ENCODE measurements at places on chromosomes 7 and 10.

DNA sequence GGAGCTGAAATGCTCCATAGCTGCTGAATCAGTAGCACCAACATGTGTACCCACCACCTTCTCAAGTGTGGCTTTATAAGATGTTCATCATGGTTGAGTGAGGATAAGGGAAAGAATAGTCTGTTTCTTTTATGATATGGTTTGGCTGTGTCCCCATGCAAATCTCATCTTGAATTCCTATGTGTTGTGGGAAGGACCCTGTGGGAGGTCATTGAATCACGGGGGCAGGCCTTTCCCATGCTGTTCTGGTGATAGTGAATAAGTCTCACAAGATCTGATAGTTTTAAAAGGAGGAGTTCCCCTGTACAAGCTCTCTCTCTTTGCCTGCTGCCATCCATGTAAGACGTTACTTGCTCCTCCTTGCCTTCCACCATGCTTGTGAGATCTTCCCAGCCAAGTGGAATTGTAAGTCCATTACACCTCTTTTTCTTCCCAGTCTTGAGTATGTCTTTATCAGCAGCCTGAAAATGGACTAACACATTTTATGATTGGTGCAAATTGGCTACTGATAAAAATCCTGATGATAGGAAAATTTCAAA, 799.9 kb downstream of the TNS3 start:
- DNase-seq = peak; percentile 18

- DNase-seq = peak; percentile 64
Observed at GRCh38 chr10:12510501-12510941, 161.2 kb downstream of the CAMK1D start.

- peak; percentile 98 for DNase-seq
Observed at GRCh38 chr10:110353244-110354119, 48.8 kb upstream of the SMNDC1 start.

GRCh38 chr10:14253711-14254110, 77.0 kb downstream of the FRMD4A start:
- DNase-seq = no peak

DNA sequence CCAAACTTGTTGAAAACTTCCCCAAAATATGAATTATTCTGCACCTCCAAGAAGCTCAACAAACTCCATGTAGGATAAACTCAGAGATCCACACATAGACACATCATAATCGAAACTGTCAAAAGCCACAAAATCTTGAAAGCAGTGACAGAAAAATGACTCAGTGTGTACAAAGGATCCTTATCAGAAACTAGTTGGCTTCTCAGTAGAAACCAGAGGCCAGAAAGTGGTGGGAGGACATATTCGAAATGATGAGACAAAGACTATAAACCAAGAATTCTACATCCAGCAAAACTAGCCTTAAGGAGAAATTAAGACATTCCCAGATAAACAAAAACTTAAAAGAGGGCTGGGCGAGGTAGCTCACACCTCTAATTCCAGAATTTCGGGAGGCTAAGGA, 38.5 kb downstream of the MCMBP start:
- peak; percentile 32 for DNase-seq

DNA sequence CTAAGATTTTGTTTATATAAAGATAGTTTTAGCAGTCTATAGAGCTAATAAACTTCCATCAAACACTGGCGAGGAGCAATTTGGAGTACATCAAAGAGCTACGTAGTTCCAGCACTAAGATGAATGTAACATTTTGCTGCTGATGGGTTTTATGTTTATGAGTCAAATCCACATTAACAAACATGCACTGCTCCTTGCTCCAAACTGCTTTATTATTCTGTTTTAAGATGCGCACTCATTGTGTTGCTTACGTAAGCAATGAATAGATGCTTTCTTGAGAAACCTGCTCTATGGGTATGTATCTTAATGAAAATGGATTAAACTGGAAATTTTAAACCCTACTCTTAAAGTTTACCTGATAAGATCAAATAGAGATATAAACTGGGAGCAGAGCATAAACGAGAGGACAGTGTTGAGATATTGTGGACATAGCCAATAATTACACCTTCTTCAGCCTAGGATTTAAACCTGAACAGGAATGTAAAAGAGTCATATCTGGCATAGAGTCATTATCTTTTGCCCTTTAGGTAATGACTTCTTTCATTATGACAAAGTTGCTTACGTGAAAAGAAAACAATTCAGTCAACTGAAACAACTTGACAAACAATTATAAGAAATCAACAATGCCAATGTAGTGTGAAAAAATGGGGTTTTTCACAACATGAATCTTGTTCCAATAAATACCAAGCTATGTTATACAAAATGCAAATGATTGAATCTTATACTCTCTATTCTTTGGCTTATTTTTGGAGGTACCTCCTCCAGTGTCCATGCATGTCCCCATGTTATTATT, 153.5 kb upstream of the MTPN start:
- no peak for DNase-seq

GRCh38 chr7:66776800-66777442, 36.4 kb downstream of the RABGEF1 start:
- no peak for DNase-seq

GRCh38 chr10:23343591-23344240, 881 bp downstream of the C10orf67 start:
- peak; percentile 80 for DNase-seq

GRCh38 chr7:33841705-33842129, 63.6 kb upstream of the BMPER start:
- peak; percentile 39 for DNase-seq

- peak; percentile 74 for DNase-seq
Observed at GRCh38 chr7:123190109-123190831, 9.5 kb downstream of the SLC13A1 start.

GRCh38 chr7:9822458-9823290, 1151.0 kb upstream of the PHF14 start:
- no peak for DNase-seq

GRCh38 chr7:120874722-120875121, 16.8 kb upstream of the TSPAN12 start:
- no peak for DNase-seq

- DNase-seq = no peak
Observed at GRCh38 chr7:47326808-47327207, 255.1 kb downstream of the TNS3 start.

DNA sequence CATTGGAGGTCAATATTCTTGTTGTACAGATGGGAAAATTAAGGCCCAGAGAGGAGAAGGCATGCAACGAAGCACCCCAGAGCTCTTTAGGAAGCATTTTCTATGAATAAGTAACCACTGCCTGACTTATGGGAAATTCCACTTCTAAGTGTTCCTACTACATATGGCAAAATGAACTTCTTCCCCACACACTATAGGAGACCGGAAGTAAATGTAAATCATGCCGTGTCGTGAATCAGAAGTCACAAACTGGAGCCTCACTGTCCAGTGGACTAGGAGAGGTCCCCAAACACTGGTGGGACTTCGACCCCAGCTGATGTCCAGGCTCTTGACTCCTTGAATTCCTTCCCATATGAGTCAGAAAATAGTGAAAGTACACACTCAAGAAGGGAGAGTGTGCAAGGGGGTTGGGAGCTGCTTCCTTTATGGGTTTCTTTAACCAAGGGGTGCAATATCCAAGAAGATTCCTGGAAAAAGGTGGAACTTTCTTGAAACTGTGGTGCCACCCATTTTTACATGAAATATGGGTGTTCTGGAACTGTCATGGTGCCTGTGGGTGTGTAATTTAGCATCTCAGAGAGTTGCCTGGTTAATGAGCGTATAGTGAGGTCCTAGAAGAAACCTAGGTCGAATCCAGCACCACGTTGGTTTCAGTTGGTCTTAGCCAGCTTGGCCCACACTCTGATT, 6.7 kb downstream of the RASSF4 start:
- DNase-seq = peak; percentile 58

GRCh38 chr7:27148031-27148755, 619 bp upstream of the HOXA6 start:
- DNase-seq = peak; percentile 87

DNA sequence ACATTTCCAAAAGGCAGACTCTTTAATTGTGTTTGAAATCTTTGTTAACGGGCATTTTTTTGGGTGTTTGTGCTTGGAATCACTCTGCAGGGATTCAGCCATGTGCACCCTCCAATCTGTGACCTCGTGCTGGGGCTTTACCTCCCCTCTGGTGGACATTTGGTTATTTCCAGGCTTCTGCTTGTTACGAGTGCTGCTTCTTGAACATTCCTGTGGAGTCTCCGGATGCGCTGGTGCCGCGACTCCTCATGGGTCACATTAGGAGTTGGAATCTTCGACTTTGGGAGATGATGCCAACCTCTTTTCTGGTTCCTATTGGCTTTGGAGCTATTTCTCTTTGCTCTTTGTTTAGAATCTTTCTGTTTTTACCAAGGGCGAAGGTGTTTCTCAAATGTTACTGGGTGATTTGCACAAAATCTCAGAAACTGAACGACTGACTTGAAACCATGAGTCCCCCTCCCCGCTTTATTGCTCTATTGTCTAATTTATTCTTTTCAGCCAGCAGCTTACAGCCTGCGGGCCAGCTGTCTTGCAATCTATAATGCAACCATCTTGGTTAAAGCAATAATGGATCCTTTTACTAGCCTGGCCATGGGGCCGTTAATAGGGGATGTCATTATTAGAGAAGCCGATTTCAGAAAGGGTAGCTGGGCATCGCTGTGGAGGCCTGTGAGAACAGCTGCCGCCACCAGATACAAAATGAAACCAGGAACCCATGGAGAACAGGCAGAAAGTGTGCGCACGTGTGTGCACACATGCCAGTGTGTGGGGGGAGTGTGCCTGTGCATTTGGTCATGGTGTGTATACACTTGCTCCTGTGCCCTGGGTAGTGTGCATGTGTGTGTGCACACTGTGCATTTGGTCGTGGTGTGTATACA, 9.9 kb upstream of the DPYSL4 start:
- no peak for DNase-seq

- DNase-seq = no peak
Observed at GRCh38 chr10:33358016-33358415, 23.5 kb upstream of the NRP1 start.

DNA sequence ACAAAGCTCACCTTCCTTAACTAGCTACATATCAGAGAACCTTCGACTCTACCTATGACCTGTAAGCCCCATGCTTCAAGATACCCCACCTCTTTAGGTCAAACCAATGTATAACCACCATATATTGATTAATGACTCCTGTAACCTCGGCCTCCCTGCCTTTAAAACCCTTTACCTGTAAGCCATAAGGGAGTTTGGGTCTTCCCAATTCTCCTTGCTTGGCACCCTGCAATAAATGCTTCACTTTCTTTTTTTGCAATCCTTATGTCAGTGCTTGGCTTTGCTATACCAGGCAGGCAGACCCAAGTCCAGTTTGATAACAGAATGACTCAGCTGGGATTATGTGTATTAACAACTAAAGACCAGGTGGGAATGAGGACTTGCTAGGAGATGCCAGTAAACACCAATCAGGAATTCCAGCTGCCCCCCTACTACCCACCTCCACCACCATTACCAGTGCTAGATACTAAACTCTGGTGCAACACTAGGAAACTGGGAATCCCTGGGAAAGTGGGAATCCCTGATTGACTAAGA, 22.0 kb upstream of the SLC35G1 start:
- no peak for DNase-seq

- peak; percentile 84 for DNase-seq
Observed at GRCh38 chr7:103735377-103735776, 254.1 kb downstream of the RELN start.

DNA sequence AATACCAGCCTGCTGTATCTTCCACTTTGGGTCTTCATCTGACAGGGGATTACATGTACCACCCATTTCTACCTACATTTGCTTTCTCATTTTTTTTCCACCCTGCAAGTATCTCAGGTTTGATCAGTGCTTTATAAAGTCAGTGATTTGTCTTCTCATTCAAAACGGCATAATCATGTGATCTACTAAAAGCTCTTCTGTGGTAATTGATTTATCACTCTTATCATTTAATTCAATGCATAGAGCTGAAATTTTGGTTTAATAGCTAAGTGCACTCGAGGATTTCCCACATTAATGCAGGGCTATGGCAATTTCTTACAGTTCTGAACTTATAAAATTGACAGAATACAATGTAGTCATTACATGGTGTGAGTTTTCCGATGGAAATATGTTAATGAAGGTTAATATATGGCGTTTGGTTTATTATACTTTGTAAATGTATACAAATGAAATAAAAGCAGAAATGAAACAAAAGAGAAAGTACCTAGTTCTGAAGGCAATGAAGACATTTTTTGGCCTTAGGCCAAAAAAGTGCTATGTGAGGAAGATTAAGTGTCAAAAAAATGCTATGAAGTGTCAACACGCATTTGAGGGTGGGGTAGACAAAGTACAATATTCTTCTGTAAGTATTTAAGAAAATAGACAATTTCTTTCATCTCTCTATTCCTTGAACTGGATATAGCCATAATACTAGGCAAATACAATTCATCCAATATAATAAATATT, 457.3 kb downstream of the ETV1 start:
- DNase-seq = no peak

DNA sequence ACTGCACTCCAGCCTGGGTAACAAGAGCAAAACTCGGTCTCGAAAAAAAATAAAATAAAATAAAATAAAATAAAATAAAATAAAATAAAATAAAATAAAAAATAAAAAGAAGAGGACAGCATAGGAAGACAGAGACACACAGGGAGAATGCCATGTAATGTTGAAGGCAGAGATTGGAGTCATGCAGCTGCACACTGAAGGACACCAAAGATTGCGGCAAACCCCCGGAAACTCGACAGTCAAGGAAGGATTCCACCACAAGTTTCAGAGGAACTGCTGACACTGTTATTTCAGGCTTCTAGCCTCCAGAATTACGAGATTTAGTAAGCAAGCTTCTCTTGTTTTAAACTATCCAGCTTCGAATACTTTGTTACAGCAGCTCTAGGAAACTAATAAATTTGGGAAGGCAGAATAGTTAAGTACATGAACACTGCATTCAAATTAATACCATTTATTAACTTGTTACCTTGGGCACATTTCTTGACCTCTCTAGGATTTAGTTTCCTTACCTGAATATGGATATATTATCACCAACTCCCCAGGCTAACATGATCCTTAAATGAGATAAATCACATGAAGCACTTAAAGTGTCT, 9.5 kb downstream of the CPED1 start:
- DNase-seq = no peak

- DNase-seq = no peak
Observed at GRCh38 chr10:2744547-2745200, 322.7 kb upstream of the PFKP start.

- DNase-seq = peak; percentile 97
Observed at GRCh38 chr10:36534471-36535002, 590.9 kb upstream of the ANKRD30A start.

- no peak for DNase-seq
Observed at GRCh38 chr7:70539617-70540016, 592.3 kb upstream of the GALNT17 start.

GRCh38 chr10:61301575-61301974, 151.6 kb downstream of the TMEM26 start:
- no peak for DNase-seq

- no peak for DNase-seq
Observed at GRCh38 chr7:139511315-139511714, 12.2 kb upstream of the CLEC2L start.

- DNase-seq = no peak
Observed at GRCh38 chr7:82375713-82376112, 67.9 kb downstream of the CACNA2D1 start.
